ENCODE measurements at places on chromosomes 16 and 17.

DNA sequence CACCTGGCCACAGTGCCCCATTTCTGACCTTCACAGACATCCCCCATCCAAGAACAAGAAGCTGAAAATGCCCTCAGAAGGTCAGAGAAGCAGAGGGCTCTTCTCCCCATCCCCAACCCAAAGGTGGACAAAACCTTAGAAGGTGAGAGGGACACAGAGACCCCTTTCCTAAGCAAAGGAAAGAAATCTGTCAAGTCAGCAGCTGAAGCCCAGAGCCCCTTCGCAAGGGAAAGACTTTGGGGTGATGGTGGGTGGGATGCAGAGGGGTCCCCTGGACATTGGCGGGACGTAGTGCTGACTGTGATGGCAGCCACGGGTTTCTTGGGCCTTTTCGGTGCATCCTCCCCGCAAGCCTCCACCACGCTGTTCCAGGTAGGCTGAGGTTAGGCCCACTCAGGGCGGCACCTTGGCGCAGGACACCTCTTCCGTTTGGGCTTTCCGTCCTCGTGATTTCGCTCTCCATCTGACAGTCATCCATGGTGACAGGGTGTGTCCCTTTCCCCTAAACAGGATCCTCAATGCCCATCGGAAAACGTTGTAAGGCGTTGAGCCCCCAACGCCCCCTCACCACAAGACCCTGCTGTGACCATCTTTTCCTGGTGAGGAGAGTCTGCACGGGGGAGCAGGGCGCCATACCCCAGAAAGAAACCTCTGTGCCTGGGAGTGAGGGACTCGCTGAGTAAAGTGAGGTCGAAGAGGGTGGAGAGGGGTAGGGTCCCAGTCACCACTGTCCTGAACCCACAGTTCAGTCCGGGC is 10.7 kb upstream of the GSDMA start:
- DNase-seq, result no peak

DNA sequence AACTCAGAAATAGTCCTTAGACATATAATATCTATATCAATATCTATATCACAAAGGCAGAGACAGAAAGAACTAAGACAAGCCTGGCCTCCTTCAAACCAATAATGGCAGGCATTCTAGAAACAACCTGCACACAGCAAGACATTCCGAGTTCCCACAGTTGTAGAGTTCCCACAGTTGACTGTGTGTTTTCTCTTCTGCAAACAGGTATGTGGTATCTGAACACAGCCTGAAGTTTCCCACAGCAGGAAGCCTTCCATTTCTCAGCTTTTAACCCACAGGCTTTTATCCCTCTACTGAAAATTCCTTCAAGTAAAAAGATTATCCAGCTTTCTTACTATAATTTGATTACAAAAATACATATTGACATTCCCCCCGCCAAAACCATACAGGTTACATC is 73.9 kb downstream of the ZZEF1 start:
- no peak for DNase-seq

DNA sequence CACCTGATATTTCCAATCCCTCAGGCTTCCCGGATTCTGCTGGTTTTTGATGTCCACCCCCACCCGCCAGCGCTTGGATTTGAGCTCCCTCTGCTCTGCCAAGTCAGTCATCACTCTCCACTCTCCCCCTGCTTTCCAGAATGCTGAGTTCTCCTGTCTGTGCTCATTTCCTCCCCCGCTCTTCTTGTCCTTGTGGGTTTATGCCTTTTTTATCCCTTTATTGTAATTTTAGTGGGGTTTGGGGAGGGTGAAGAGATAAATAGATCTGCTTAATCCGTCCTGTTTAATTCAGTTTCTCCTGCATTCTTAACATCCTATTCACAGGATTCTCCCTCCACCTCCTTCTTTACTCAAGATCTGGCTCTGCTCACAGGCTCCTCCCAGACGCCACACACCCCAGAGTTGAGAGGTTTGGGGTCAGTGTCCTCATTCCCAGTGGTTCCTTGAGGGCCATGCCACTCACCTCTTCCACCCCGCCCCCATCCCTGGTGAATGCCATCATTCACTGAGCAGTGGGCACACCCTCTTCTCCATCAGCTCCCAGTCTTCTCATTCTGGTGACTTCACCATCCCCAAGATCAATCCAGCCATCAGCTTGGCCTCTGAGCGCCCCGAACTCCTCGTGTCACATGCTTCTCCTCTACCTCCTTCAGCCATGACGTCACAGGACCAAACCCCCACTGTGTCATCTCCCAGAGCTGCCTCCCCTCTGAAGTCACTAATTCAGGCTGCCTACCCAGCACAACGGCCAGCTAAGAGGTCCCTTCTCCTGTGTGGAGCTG is 15.1 kb upstream of the GUCY2D start:
- no peak for DNase-seq

DNA sequence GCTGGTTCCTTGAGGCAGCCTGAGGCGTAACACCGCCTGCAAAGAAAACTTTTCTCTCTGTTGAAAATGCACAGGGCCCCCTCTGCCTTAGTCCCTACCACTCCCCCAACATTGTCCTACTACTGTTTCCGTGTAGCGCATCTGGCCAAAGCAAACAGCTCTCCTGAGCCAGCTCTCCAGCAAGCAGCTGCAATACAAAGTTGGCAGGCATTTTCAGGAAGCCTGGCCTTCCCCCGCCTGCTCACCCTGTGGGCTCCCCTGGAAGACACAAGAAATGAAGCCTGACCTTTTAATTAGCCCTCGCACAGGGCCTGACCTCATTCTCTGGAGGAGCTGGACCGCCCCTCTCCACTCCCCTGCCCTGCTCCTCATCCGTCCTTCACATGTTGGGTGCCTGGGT is 66.7 kb downstream of the SOX9 start:
- DNase-seq, result no peak

- no peak for DNase-seq
These were observed 731 bp upstream of the EXOC7 start for GRCh38 chr17:76104140-76104895.

DNA sequence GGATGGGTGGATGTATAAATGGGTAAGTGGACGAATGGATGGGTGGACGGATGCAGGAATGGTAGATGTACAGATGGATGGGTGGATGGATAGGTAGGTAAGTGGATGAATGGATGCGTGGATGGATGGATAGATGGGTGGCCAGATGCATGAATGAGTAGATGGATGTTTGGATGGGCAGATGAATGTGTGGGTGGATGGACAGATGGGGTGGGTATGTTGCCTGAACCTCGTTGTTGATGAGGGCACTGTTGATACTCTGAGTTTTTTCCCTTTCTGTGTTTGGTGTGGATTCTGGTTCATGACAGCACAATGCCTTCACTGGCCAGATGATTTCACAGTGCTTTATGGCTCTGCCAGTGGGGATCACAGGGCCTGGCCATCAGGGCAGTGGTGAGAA is 208.3 kb downstream of the NPIPB11 start:
- no peak for DNase-seq

DNA sequence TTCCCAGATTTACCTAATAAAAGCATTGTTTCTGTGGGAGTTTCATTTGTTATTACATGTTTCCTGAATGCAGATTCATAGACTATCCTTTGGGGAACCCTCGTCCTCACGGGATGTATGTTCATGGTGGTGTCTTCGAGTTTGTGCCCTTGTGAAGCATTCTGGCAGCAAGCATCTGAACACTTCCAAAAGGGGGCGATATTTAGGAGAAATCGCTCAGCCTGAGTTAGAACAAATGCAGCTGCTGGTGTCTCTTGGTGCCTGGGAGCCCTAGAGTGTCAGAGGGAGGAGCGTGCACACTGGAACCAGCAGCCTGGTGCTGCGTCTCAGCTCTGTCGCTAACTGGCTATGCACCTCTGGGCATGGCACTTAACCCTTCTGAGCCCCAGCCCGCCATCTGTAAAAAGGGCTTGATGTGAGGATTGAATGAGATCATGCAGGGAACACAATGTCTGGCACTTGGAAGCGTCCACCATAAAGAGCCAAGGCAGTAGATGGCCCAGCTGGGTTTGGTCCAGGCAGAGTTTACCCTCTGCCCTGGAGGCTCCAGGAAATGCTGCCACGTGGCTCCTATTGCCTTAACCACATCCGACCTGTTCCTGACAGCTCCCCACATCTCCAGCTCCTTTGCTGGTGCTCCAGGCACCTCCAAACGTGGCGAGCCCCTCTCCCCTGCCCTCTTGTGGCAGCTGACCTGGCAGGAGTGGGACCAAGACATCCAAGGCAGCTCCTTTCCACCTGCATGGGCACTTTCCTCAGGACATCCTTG is 25.0 kb upstream of the C16orf78 start:
- DNase-seq, result no peak

DNA sequence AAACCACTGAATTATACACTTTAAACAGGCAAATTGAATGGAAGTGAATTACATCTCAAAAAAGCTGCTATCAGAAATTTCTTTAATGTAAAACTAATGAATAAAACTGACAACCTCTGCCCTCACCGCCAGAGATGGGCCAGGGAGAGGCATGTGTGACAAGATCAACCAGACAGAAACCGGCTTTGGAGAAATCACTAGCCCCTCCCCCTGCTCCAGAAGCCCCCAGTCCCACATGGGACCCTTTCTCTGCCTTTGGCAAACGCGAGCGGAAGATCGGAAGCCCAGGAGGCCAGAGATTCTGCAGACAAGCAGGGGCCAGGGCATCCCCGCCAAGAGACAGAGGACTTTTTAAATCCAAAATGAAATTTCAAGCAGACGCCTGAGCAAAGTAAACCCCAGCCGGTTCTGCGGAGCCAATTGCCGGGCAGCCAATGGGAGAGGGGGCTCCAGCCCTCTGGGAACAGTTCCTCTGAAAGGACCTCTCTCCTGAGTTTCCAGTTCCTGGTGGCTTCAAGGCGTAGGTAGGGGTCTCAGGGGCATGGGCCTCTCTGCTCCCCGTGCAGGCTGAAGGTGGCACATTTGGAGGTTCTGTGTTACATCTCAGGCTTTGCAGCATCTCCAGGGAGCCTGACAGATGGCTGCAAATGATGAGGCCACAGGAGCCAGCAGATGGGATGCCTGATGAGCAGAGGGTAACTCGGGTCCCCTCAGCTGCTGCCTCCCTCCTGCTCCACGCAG is 118.1 kb downstream of the GSG1L start:
- DNase-seq, result no peak

- no peak for DNase-seq
These were observed 7.3 kb downstream of the PCTP start for GRCh38 chr17:55758171-55758570.

- no peak for DNase-seq
These were observed 202.2 kb upstream of the CHMP6 start for GRCh38 chr17:80789356-80789902.

GRCh38 chr17:40903129-40903847 is 18.2 kb upstream of the KRT20 start:
- no peak for DNase-seq

GRCh38 chr16:54248863-54249710 is 37.5 kb downstream of the IRX3 start:
- no peak for DNase-seq

- no peak for DNase-seq
These were observed 9.3 kb downstream of the ZNF629 start for GRCh38 chr16:30777591-30778297.

- DNase-seq, result no peak
These were observed 1.4 kb upstream of the GEMIN4 start for GRCh38 chr17:753418-753817.

GRCh38 chr16:2331199-2331930 is 9.2 kb downstream of the ABCA3 start:
- no peak for DNase-seq

- DNase-seq, result no peak
These were observed 15.0 kb downstream of the C17orf100 start for GRCh38 chr17:6666557-6666956.

DNA sequence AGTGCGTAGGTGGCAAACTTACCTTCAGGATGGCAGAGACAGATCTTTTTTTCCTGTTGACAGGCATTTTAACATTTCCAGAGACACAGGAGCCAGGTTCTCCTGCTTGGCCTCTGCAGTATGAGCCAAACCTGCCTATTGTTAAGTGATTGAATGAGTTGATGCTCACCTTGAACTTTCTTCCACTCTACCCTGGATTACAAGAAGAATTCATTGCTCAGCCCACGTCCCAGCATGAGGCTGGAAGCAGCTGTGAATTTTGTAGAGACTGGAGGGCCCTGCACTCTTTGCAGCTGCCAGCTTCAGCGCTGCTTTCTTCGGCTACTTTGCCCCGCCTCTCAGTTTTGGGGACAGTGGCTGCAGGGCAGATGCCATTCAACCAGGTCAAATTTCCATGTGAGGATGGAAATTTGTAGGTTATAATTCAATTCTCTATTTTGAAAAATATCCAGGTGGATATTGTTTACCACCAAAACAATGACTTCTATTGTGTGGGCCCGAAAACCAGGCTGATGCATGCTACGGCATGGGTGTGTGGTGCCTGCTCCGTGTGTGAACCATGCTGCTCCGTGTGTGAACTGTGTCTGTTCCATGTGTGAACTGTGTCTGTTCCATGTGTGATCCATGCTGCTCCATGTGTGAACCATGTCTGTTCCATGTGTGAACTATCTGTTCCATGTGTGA is 75.2 kb upstream of the METTL9 start:
- DNase-seq, result no peak

DNA sequence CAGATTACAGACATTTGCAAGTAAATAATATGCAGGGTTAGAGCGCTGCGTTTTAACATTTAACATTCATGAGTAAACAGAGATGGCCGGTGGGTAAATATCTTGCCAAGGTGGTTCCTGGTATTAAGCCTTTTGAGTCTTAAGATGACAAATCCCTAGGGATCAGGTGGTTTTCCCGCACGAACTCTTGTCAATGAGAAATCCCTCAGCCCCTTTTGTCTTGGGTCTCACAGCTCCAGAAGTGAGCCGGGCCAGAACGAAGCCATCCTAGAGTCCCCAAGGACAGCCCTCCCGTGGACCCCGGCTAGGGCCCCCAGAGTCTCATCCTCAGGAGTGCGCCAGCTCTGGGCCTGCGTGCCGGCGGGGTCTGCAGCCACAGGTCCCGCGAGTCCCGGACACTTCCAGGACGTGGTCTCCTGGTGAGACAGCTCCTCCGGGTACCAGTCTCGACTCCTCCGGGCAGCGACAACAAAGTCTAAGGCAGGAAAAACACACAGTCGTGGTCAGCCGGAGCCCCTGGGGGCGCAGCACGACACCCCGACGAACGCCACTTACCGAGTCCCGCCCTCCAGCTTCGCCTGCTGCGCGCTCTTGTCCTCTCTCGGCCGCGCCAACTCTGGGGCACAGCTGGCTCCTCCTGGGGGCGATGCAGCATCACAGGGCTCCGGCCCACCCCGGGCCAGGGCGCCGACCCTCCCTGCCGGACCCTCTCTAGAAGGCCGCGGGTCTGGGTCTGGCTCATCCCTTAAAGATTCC is 13.3 kb downstream of the MIS12 start:
- peak; percentile 29 for DNase-seq
